NCI-H82 (cell line): ENCODE measurements at places on chromosomes 1 and 21.

GRCh38 chr21:26588446-26588845 lies 15.4 kb upstream of the CYYR1 start:
- no peak for DNase-seq

GRCh38 chr1:247274605-247275256 lies 18.9 kb downstream of the VN1R5 start:
- DNase-seq = no peak

DNA sequence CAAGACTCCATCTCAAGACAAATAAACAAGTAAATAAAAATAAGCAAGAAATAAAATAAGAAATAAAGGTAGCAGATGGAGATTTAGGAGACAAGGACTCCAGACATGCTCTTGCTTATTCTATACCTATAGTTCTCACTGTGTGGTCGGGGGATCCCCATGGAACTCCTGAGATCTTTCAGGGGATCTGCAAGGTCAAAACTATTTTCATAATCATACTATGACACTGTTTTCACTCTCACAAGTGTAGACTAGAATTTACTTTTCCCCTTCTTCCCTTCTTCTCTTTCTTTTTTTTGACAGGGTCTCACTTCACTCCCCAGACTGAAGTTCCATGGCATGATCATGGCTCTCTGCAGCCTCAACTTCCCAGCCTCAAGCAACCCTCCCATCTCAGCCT lies 29.8 kb upstream of the NLRP3 start:
- no peak for DNase-seq

DNA sequence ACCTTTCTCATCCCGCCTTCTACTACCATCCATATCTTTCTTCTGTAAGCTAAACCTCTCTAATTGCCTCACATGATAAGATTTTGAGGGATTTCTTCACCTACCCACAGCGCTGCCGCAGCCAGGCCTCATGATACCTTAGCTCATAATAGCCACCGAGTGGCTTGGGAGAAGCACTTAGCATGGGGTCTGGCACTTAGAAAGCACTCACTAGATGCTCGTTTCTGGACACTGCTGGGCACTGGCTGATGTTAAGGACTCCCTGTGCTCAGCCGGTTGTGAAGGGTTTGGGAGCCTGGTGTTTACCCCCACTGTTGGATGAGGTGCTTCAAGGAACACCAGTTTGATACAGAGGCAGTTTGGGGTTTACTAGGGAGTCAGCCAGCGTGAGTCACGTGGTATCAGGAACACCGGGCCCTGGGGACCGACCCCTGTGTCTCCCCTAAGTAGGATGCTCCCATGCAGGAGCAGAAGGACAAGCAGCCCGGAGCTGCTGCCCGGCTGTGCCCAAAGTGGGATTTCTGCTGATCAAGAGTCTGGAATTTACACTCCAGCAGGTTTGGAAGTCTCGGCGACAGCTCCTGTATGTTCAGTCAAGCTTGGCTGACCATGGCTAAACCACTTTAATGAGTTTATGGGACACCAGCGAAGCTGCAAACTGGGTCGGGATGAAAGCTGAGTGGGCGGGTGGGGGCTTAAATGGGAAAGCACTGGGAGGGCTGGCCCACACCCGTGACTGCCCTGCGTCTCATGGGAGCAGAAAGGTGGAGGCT lies 63.3 kb downstream of the GALNT2 start:
- peak; percentile 92 for DNase-seq

- no peak for DNase-seq
Observed at GRCh38 chr1:44170281-44170823, 28.9 kb upstream of the KLF18 start.

- no peak for DNase-seq
Observed at GRCh38 chr1:3441880-3442279, 12.6 kb upstream of the ARHGEF16 start.

- DNase-seq = no peak
Observed at GRCh38 chr21:27769763-27770162, 802.9 kb upstream of the ADAMTS5 start.

- DNase-seq = no peak
Observed at GRCh38 chr21:35111321-35111930, 62.3 kb upstream of the RUNX1 start.

DNA sequence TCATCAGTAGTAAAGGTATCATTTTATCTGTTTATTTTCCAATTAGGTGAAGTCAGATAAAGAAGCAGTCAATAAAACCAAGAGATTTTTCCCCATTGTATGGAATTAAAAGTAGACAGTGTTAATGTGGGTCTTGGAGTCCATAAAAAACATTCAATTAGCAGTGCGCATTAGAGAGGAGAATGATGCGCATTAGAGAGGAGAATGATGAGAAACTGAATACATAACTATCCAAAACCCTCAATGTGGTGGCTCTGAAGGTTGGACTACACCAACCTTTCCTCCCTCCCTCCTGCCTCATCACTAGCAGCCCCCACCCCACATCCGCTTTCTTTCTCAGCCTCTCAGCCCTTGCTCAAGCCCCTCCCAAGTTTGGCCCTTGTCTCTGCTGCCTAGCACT lies 99.5 kb downstream of the DAB1 start:
- DNase-seq = no peak

GRCh38 chr1:56385314-56385713 lies 194.0 kb downstream of the PLPP3 start:
- no peak for DNase-seq
